Upper lobe of right lung (tissue), 1 donor: ENCODE measurements at places on chromosomes 7 and 10. TPM values are rescaled to one million over a fixed set of nuclear protein-coding genes. Genes with fewer than 3 reads are reported as not detected.

DNA sequence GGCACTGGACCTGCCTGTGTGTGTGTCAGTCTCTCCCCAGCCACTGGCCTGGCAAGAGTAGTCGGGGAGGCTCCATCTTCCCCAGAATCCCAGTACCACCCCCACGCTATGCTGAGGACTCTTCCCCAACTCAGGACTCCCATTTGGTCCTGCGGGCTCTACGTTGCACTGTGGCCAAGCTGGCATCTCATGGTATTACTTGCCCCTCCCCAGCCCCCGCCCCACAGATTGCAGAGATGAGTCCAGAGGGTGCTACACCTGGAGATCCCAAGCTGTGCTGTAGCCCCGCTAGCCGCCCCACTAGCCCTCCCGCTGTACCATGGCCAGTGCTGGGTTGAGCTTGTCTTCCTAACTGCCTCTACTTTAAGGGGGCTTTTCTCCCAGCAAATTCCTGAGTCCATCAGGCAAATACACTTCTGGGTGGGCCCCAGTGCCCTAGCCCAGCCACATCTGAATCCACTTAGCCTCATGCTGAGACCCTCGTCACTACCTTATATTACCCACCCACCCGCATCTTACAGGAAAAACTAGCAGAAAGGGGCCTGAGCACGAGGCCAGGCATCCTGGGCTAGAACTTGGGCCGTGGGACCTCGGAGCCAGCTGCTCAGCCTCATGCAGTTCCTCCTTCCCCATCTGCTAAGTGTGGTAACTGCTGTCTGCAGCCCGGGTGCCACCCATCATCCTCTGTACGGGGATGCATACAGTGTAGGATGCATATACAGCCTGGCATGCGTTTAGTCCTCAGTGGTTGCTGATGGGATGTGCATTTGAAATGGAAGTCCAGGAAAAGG, 65.8 kb upstream of the CACUL1 start:
- DNase-seq = peak; percentile 54
- H3K4me1 ChIP-seq = no peaks in the 10 kb centered on the region

- no peak overlapping the region for H3K27ac ChIP-seq
- no peaks in the 10 kb centered on the region for H3K36me3 ChIP-seq
- no peak for DNase-seq
- no peaks in the 10 kb centered on the region for H3K27me3 ChIP-seq
- H3K4me3 ChIP-seq = no peak overlapping the region
- peaks cover 11% of the 10 kb centered on the region for H3K4me1 ChIP-seq
These were observed 88.2 kb upstream of the FAM133B start for GRCh38 chr7:92678291-92678920.

DNA sequence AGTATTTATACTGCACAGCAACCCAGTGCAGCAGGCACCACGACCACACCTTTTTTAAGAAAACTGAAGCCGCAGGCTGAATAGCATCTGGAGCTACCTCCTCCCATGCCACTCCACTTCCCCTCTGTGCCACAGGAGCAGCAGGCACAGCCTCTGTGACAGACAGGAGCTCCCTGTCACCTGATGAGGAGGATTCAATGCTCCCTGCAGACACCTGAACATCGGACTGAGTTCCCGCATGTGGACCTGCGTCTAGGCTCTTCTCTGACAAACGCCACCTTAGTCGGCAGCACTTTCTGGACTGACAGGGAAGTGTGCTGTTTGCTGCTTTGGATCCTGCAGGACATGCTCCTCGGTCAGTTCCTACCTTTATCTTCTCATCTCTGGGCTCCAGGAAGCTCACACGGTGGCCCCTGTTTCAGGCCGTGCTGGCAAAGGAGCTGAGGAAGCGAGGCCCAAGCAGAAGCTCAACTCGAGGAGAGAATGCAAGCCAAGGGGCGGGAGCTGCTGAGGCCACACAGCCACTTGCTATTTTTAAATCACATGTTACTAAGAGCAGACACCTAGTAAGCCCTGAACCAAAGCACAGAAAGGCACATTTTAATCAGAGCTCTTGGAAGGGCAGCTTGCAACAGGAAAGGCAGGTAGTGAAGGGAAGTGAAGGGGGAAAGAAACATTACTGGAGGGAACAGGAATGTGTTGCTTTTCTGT, 56.6 kb downstream of the VOPP1 start:
- peaks cover 6% of the 10 kb centered on the region for H3K4me1 ChIP-seq
- H3K4me3 ChIP-seq = no peak overlapping the region
- H3K27me3 ChIP-seq = no peaks in the 10 kb centered on the region
- H3K36me3 ChIP-seq = peaks cover 22% of the 10 kb centered on the region

GRCh38 chr10:127283017-127283416, 86.6 kb upstream of the INSYN2A start:
- no peak for DNase-seq
- no peaks in the 10 kb centered on the region for H3K27me3 ChIP-seq
- no peaks in the 10 kb centered on the region for H3K36me3 ChIP-seq
- no peak overlapping the region for H3K27ac ChIP-seq

DNA sequence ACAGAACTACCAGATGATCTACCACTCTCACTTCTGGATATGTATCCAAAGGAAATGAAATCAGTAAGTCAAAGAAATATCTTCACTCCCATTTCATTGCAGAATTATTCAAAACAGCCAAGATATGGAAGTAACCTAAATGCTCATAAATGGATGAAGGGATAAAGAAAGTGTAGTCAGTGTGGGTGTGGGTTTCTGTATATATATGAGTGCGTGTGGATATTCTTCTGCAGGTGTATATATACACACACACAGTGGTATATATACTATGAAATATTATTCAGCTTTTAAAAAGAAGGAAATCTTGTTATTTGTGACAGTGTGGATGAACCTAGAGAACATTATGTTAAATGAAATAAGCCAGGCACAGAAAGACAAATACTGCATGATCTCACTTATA, 48.7 kb downstream of the IMMP2L start:
- H3K27me3 ChIP-seq = no peaks in the 10 kb centered on the region
- no peaks in the 10 kb centered on the region for H3K4me1 ChIP-seq
- DNase-seq = no peak

- H3K4me3 ChIP-seq = no peak overlapping the region
These were observed 700.0 kb upstream of the PCDH15 start for GRCh38 chr10:55500931-55501559.

DNA sequence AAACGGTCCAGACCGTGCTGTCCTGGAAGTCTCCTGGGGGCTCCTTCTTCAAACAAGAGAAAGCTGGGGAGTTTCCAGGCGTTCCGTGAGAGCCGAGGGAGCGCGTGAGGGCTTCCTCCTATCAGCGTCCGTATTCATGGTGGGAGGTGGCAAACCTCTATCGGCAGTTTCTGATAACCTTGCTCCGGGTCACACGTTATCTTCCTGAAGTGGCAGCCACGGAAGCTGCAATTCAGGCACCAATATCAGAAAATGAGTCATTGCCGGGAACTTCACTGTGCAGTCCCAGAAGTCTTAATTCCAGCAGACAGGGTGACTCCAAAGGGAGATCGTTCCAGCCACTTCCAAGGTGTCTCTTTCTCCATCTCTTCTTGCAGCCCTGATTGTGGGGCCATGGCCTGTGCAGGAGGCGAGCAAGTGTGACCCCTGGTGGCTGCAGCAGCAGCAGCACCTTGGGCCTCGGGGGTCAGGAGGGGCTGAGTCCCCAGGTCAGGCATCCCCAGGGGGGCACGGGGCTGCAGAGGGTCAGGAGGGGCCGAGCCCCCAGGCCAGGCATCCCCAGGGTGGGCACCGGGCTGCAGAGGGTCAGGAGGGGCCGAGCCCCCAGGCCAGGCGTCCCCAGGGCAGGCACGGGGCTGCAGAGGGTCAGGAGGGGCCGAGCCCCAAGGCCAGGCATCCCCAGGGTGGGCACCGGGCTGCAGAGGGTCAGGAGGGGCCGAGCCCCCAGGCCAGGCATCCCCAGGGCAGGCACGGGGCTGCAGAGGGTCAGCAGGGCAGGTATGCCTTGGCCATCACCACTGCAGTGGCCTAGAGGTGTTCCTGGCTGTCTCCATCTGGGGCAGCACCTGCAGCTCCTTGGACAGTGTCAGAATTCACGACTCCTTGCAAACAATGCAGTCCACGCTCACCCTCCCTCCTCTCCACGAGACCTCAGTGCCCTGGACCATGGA, 538.7 kb downstream of the DNAJB6 start:
- no peaks in the 10 kb centered on the region for H3K36me3 ChIP-seq
- H3K27me3 ChIP-seq = peaks cover 13% of the 10 kb centered on the region
- H3K4me3 ChIP-seq = no peak overlapping the region
- no peaks in the 10 kb centered on the region for H3K4me1 ChIP-seq

- no peak overlapping the region for H3K27ac ChIP-seq
- no peaks in the 10 kb centered on the region for H3K4me1 ChIP-seq
- H3K27me3 ChIP-seq = no peaks in the 10 kb centered on the region
- no peaks in the 10 kb centered on the region for H3K36me3 ChIP-seq
These were observed 17.2 kb downstream of the TBXAS1 start for GRCh38 chr7:139846297-139846696.

- H3K4me3 ChIP-seq = no peak overlapping the region
- H3K27me3 ChIP-seq = no peaks in the 10 kb centered on the region
- H3K27ac ChIP-seq = no peak overlapping the region
- H3K36me3 ChIP-seq = no peaks in the 10 kb centered on the region
These were observed 122.9 kb upstream of the PPP2R2D start for GRCh38 chr10:131777921-131778320.

- no peak overlapping the region for H3K4me3 ChIP-seq
- H3K4me1 ChIP-seq = peaks cover 53% of the 10 kb centered on the region
- H3K36me3 ChIP-seq = peaks cover 21% of the 10 kb centered on the region
These were observed 123.9 kb upstream of the PPIF start for GRCh38 chr10:79223091-79224048.

DNA sequence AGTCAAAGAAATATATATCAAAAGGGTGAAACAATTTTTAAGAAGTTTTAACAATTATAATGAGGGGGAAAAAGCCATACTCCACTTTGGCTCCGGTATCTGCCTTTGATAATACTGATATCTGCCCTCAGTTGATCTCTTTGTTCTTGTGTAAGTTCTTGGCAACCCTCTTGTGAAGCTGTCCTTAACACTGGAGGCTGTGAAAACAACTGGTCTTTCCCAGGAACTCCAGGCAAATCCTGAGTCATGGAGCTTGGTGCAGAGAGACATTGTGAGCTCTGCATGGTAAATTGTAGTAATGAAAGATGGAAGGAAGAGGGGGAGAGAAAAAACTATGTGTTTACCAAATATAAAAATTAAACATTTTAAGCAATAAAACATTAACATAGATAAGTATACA, 11.9 kb upstream of the ERVW-1 start:
- no peak for DNase-seq
- no peak overlapping the region for H3K27ac ChIP-seq
- H3K36me3 ChIP-seq = peaks cover 95% of the 10 kb centered on the region
- H3K4me1 ChIP-seq = no peaks in the 10 kb centered on the region

GRCh38 chr7:154985230-154985629, 17.7 kb downstream of the PAXIP1 start:
- no peak overlapping the region for H3K4me3 ChIP-seq
- no peaks in the 10 kb centered on the region for H3K36me3 ChIP-seq
- no peak overlapping the region for H3K27ac ChIP-seq
- no peak for DNase-seq
- no peaks in the 10 kb centered on the region for H3K4me1 ChIP-seq
- no peaks in the 10 kb centered on the region for H3K27me3 ChIP-seq

GRCh38 chr7:121853307-121853706, 19.7 kb upstream of the PTPRZ1 start:
- H3K4me3 ChIP-seq = no peak overlapping the region
- no peak for DNase-seq
- H3K36me3 ChIP-seq = no peaks in the 10 kb centered on the region
- H3K27me3 ChIP-seq = no peaks in the 10 kb centered on the region
- H3K27ac ChIP-seq = no peak overlapping the region

GRCh38 chr7:1452205-1452604, 7.1 kb downstream of the MICALL2 start:
- H3K27ac ChIP-seq = no peak overlapping the region
- DNase-seq = no peak
- H3K4me1 ChIP-seq = peaks cover 25% of the 10 kb centered on the region
- H3K36me3 ChIP-seq = peaks cover 8% of the 10 kb centered on the region
- no peaks in the 10 kb centered on the region for H3K27me3 ChIP-seq

TFR2 gene
- total RNA-seq = 0.41 TPM

DENND2A gene
- total RNA-seq = 26.2 TPM

TAS2R5 gene
- 2.2 TPM for total RNA-seq

TEX36 gene
- not detected for total RNA-seq

SH2D4B gene
- total RNA-seq = 0.43 TPM

DGKI gene
- total RNA-seq = 0.67 TPM

ATP6V0A4 gene
- 2.4 TPM for total RNA-seq

PDE1C gene
- 13.0 TPM for total RNA-seq

IGF2BP3 gene
- 3.3 TPM for total RNA-seq

RSBN1L gene
- total RNA-seq = 27.7 TPM
